ENCODE measurements at places on chromosomes 11 and 22. TPM values are rescaled to one million over a fixed set of nuclear protein-coding genes. Genes with fewer than 3 reads are reported as not detected.

INPP5J gene
- total RNA-seq, result 3.7 TPM

TBX1 gene
- total RNA-seq, result not detected

NFAM1 gene
- 1.6 TPM for total RNA-seq

FAM180B gene
- total RNA-seq, result not detected

RANGAP1 gene
- total RNA-seq, result 61.4 TPM

CYP2D6 gene
- 4.2 TPM for total RNA-seq

ARSA gene
- 6.9 TPM for total RNA-seq

DCHS1 gene
- total RNA-seq, result 48.4 TPM

FEN1 gene
- total RNA-seq, result 20.5 TPM

WNT11 gene
- 0.69 TPM for total RNA-seq

SOX10 gene
- total RNA-seq, result 6.2 TPM

RAG2 gene
- total RNA-seq, result not detected

MAPK8IP1 gene
- total RNA-seq, result 131 TPM

NCAM1 gene
- total RNA-seq, result 689 TPM

APOA5 gene
- total RNA-seq, result not detected

OR10D3 gene
- not detected for total RNA-seq

OR4A5 gene
- not detected for total RNA-seq

KRTAP5-11 gene
- total RNA-seq, result not detected

TMEM45B gene
- 0.69 TPM for total RNA-seq

EHF gene
- total RNA-seq, result not detected

GDPD4 gene
- total RNA-seq, result not detected

USH1C gene
- total RNA-seq, result 0.92 TPM

SAA2 gene
- total RNA-seq, result not detected

RIMBP3B gene
- total RNA-seq, result 1.2 TPM

CCDC179 gene
- total RNA-seq, result not detected

KRTAP5-7 gene
- total RNA-seq, result not detected

ZNF215 gene
- total RNA-seq, result 3.5 TPM

FOLR1 gene
- 9.2 TPM for total RNA-seq

SLC25A18 gene
- total RNA-seq, result 11.5 TPM

TSGA10IP gene
- 0.69 TPM for total RNA-seq

GLYAT gene
- total RNA-seq, result not detected

HBD gene
- not detected for total RNA-seq

MRGPRF gene
- total RNA-seq, result 0.92 TPM

CD151 gene
- 37.6 TPM for total RNA-seq

IFITM10 gene
- 2.8 TPM for total RNA-seq

TRIM48 gene
- not detected for total RNA-seq
